ENCODE measurements at places on chromosomes 12 and 14.

GRCh38 chr14:61508526-61508925 is 186.8 kb upstream of the HIF1A start:
- no peak for DNase-seq

DNA sequence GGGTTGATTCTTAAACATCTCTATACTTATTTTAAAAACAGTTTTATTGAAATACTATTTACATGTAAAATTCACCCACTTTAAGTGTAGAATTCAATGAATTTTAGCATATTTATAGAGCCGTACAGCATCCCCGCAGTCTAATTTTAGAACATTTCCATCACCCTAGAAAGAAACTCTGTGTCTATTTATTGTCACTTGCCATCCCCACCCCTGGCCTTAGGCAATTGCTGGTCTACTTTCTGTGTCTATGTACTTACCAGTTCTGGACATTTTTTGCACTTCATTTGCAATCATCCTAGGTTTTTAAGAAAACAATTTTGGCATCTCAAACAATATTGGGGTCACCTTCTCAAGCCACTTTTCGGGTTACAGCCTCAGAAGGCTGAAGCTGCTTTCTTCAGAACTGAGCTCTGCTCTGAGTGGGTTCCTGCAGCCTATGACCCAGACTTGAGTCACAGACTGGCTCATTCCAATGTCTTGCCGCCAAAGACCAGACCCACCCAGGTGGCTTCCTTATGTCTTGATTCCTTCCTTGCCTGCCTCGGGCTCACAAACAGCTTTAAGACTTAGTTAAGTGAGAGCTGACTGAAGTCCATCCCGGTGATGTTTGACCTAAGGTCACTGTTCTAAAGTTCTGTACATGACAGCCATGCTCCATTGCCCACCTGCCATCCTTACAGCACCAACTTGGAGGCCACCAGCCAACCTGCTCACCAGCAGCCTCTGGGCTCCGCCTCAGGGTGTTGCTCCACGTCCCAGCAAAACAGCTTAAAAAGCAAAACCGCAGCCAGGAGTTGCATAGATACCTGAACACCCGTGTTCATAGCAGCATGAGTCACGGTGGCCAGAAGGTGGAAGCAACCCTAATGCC is 131.5 kb downstream of the CHST11 start:
- no peak for DNase-seq

DNA sequence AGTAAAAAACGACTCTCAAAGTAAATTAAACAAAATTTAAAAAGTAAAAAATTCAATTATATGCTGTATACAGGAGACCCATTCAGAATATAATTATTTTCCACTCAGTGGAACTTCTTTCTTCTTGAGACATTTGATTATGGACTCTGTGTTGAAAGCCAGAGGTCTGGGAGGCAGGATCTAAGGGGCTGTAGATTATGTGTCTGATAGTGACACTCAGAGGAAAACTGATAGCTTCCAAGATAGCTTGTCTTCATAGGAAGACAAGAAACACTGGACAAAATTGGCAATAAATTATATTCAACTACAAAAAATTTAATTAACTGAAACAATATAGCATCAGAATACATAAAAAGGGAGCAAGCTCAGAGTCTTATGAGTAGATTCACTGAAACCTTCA is 135.8 kb downstream of the KITLG start:
- no peak for DNase-seq

DNA sequence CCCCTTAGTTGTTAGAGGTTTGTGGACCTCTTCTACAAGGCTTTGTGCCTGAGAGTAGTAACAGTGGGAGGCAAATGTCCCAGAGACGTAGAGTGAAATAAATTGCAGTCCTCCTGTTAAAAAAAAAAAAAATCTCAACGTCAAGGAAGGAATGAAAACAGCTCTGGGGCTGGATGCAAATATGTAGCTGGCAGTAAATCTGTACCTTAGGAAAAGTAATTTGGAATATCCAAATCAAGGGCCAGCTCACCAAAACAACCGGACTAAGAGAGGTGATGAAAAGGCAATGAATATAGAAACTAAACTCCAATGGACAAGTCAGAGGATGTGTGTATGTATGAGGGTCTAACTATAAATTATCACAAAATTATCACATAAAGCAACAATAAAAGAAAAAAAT is 27.0 kb downstream of the SINHCAF start:
- DNase-seq: no peak

DNA sequence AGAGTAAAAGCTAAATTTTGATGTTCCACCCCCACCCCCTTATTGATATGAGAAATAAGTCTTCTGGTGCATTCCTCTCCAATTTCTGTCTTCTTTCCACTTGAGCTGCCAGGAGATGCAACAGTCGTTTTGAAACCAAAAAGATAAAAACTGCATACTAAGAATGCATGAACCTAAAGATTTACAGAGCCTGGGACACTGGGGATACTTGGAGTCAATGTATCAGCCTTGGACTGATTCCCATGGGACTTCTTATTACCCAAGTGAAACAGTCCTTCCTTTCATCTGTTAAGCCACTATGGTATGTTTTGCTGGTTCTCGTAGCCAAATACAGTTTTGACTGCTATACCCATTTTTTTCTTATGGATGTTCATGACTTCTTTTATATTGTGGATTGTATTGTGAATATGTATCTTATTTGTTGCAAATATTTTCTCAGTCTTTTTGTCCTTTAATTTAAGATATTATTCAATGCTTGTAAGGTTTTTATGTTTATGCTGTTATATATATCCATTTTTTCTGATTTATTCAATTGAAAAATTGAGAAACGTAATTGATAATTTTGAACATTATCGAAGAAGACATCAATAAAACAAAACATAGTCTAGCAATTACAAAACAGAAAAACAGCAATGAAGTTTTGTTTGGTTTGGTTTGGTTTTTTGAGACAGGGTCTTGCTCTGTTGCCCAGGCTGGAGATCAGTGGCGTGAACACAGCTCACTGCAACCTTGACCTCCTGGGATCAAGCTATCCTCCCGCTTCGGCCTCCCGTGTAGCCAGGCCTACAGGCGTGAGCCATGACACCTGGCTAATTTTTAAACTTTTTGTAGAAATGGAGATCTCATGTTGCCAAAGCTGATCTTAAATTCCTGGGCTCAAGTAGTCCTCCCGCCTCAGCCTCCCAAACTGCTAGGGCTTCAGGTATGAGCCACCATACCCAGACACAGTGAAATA is 85.4 kb upstream of the ETV6 start:
- no peak for DNase-seq

- DNase-seq: no peak
Measured at GRCh38 chr12:109346920-109347319, 780 bp upstream of the MYO1H start.

GRCh38 chr12:22625762-22626294 is 857 bp downstream of the ETNK1 start:
- no peak for DNase-seq

DNA sequence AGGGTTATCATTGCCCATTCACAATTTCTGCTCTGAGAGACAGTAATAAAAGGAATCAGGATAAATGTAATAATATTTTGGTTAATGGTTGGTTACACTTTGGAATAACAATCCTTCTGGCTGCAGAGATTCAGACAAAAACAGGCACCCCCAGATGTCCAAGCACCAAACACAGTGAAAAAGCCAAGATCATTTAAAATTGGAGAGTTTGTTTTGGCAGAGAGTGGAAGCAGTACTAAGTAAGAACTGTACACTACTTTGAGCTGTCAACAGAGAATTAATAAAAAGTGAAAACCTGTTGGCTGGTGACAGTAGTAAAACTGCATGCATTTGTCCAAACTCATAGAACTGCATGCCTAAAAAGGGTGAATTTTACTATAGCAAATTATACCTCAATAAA is 15.6 kb upstream of the IL22 start:
- no peak for DNase-seq

DNA sequence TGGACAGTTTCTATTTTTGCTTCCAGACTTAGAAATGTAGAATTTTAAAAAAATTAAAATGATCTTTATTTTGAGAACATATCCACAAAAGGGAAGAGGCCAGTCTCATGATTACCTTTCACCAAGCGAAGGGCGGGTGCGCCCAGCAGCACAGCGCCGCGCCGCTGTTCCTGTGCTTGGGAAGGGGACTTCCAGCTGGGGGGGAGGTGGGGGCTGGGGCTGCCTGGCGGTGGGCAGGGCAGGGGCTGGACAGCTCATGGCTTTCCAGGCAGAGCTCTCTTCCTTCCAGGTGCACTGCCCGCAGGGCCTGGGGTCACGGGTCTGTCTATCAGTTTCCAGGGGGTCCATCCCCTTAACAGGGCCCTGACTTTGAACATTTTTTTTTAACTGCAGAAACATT is 199.9 kb downstream of the TTC7B start:
- DNase-seq: no peak

DNA sequence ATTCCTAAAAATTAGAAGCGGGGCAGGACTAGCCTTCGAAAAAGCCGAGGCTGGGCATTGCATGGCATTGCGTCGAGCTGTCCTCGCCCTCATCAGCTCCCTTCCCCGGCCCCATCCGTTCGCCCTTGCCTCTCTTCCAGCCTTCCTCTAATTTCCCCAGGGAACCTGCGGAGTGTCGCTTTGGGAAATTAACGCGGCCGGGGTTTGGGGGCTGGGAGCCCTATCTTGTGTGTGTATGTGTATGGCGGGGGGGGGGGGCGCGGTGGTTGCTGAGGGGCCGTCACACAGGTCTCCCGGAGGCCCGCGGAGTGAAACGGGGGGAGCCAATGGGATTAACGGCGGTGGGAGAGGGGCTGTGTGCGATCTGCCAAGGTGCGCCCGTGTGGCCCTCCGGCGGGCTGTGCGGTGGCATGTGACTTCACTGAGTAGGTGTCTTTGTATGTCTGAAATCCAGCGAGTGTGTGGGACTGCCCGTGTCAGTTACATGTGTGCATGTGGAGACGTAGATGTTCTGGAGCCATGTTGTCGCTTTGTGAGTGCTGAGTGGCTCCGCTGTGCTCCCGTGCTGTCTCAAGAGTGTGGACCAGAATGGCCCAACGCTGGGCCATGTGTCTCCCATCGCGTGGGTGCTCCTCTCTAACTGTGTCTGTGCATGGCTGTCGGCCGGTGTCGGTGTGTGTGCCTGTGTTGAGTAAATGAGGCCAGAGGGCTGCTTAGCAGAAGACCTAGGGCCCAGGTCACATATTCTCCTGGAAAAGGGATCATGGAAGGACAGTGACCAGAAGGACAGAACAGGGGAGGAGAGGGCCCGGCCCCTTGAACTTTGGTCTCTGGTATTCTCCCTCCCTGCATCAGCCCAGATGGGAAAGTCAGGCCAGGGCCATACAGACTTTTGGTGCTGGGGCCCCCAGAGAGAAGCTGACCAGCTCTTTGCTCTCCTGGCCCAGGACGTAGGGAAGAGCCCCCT is 1.5 kb downstream of the PTMS start:
- DNase-seq: no peak

DNA sequence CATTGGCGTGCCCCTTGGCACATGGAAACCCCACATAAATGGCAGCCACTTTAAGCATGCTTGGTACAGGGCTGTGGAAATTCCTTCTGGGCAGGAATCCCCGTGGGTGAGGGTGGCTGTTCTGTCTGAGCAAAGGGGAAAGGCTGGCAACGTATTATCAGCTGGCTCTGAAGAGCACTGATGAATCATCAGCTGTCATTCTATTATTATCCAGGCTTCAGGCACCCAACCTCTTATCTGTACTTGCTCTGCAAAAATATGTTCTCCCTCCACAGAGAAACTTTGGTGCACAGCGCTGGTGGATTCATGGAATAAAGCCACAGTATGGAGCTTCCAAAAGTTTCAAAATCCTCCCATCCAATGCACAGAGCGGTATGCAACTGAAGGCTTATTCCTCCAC is 167.1 kb downstream of the TBX5 start:
- DNase-seq: no peak

- no peak for DNase-seq
Measured at GRCh38 chr12:114528766-114529165, 122.8 kb upstream of the TBX5 start.

- DNase-seq: no peak
Measured at GRCh38 chr12:49197256-49197655, 8.4 kb upstream of the TUBA1A start.

DNA sequence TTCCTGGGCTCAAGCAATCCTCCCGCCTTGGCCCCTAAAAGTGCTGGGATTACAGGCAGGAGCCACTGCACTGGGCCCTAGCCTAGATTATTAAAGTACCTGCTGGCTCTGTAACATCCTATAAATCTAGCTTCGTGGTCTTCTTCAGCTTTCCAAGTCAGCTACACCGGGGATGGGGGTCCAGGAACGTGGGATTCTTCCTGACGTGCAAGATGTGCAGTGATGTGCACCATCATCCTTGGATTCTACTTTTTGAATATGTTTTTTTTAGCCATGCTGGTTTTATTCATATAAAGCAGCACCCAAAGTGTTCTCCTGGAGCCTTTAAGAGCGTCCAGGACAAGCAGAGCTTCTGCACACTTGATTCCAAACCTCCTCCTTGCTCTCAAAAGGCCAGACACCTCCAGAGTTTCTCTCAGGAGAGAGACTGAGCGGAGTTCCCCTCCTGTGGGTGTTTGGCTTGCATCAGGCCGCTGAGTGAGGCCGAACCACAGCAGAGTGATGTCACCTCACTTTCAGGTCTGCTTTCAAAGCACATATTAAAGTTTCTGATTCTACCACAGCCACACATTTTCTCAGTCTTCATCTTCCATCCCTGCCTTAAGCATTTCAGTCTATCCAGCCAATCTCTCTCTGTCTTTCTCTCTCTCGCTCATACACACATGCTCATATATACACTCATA is 33.4 kb downstream of the VCPKMT start:
- no peak for DNase-seq

DNA sequence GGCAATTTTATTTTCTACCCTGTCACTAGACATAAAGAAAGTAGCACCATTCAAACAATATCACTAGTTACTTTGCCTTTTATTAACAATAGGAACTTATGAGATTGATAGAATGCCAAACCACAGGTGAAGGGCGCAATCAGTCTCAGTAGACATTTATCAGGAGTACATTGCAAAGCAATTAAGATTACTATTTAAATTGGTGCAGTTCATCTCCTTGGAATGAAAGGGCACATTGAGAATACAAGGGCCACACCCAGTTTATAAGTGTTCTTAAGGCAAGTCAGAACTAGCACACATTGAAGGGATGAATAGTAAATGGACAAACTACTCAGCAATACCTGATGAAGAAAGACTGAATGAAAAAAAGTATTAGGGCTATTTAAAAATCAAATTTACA is 601.4 kb downstream of the C12orf50 start:
- DNase-seq: no peak

- no peak for DNase-seq
Measured at GRCh38 chr14:75042035-75042434, 9.2 kb downstream of the MLH3 start.

- no peak for DNase-seq
Measured at GRCh38 chr12:103969391-103969790, 3.7 kb downstream of the TDG start.

- DNase-seq: no peak
Measured at GRCh38 chr14:22558221-22558913, 30.7 kb downstream of the DAD1 start.

- DNase-seq: no peak
Measured at GRCh38 chr14:57071639-57072038, 197.1 kb downstream of the EXOC5 start.
